AG04449 (cell line): ENCODE measurements at places on chromosomes 3 and 15.

- no peak for DNase-seq
These were observed 203.1 kb downstream of the CHL1 start for GRCh38 chr3:399647-400046.

GRCh38 chr15:62832231-62832630 is 210.3 kb upstream of the TPM1 start:
- DNase-seq = no peak

- peak; percentile 36 for DNase-seq
These were observed 553.1 kb upstream of the CBLB start for GRCh38 chr3:106421909-106422308.

- DNase-seq = no peak
These were observed 396.2 kb upstream of the CDIN1 start for GRCh38 chr15:36183201-36183600.

DNA sequence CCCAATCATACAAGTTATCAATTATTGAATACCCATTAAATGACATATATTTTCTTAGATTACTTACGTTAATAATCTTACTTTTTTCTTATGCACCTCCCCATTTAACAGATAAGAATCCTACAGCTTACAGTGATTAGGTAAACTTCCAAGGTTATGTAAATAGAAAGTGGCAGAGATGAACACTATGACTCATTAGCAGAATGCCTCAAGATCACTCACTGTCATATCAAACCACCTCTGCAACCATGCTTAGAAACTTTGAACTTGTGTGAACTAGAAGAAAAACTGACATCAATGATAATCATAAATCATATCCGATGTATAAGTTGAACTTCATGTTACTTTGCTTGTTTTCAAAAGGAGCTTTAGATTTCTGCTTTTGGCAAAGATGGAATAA is 911.6 kb upstream of the ARPP21 start:
- DNase-seq = no peak

- DNase-seq = no peak
These were observed 35.4 kb downstream of the PSTPIP1 start for GRCh38 chr15:77030048-77030927.

DNA sequence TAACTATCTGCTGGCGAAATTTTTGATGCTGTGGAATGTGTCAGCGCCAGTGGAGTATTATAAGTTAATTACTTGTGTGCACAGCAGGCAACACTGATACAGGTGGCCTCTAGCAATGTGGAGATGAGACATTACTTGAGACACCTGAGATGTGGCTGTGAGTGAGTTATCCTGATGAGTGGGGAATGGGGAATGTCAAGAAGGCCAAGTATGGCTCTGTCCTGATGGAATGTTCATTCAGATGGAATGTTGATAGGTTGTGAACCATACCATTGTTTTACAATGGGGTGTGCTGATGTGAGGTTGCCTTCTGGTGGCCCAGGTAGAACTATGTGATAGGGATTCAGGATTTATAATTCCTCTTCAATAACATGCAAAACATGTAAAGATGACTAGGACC is 404.8 kb downstream of the PTPRG start:
- DNase-seq = no peak

DNA sequence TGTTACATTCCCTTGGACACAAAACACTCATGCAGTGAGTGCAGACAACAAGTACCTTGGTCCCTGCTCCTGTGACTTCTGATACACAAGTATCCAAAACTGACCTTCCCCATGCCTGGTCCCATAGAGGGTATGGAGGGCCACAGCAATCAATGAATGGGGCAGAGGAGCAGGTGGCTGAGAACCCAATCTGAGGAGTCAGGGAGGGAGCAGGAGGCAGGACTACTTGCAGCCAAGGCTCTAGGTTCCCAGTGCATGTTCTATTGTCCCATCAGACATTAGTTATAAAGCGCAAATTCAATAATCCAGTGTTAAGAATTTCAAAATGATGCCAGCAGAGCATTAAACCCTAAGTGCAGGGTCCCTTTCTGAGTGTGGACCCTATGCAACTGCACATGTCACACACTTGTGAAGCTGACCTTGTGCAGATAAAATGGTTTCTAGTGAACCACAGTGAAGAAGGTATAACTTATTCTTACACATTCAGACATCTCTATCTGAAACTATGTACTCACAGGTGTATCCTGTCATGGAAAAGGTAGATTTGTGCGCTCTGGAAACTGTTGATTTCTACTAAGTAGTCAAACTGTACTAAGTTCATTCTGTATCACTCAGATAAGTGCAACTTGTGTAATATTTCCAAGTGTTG is 107.3 kb upstream of the ABI3BP start:
- no peak for DNase-seq

- DNase-seq = no peak
These were observed 200.8 kb upstream of the GADL1 start for GRCh38 chr3:31095255-31095654.

DNA sequence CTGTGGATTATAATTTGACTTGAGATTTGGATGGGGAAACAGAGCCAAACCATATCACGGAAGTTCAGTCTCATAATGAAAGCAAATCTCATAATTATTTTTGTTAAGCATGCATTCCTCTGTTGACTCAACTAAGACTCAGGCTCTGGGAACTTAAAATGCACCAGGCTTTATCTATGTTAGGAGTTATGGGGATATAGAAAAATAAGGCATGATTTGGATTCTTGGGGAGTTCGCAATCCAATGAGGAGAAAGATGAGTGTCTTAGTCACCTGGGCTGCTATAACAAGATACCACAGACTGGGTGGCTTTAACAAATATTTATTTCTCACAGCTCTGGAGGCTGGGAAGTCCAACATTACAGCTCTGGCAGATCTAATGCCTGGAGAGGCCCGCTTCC is 89.4 kb upstream of the TJP1 start:
- DNase-seq = no peak

- DNase-seq = no peak
These were observed 50.7 kb downstream of the CSNK1G1 start for GRCh38 chr15:64305261-64305660.
